T-helper 1 cell (primary cell): ENCODE measurements at places on chromosomes 7 and 10.

DNA sequence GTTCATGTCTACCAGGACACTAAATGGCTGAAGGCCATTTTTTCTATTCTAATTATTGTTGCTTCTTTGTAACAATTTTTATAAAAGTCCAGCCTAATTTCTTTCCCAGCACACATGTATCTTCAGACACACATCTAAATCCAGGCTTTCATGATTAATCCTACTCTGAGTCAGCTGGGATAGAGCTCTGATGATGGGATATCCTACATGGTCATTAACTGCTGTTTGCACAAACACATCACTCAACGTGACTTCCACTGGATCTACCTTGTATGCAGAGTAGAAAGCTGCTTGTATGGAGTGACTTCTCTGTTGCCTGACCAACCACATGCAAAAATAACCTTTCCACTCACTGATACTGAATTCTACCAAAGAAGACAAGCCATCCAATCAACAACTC lies 260.9 kb downstream of the AHR start:
- DNase-seq, result no peak

DNA sequence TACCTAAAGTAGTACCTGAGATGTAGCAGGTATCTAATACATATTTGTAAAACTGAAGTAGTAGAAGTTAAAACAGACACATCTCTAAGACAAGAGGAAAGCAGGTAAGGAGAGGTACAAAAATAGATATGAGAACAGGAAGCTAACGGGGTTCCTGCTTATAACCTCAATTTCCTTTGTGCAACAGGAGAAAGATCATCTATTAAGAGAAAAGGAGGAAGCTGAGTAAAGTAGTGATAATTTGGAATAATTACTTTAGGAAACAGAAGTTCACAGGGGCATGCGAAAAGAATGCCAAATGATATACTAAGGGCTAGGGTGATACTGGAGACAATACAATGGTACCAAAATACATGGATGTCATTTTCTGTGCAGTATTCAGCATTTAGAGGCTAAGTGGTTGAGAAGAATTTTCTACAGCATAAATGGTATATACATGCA lies 108.7 kb downstream of the NRBF2 start:
- DNase-seq, result no peak

DNA sequence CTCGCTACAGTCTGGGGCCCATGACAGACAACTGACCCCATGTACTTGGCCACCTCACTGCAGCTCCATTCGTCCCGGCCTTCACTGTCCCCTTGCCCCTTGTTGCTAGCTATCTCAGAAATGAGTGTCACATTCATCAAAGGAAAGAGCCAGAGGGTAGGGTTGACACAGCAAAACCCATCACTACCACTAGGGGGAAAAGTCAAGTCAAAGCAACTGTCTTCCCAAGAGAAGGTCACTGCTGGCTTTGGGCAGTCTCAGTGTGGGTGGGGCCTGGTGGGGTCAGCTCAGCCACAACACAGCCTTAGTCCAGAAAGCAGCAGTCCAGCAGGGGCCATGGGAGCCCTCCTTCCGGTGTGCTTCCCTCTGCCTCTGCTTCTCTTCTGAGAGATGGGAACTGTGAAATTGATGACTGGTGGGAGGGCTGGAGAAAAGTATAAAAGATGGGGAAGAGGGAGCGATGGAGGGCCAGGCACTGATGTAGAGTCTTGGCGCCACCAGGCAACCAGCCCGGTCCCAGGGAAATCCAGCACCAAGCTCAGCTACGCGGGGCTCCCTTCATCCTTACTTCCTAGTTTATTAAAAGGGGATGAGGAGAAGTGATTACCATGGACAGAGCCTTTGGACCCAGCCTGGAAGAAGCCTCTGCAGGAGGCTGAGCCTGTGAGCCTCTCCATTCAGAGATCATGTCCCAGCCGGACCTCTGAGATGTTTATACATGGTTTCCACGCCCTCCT lies 58.0 kb downstream of the PLXNA4 start:
- DNase-seq, result no peak

DNA sequence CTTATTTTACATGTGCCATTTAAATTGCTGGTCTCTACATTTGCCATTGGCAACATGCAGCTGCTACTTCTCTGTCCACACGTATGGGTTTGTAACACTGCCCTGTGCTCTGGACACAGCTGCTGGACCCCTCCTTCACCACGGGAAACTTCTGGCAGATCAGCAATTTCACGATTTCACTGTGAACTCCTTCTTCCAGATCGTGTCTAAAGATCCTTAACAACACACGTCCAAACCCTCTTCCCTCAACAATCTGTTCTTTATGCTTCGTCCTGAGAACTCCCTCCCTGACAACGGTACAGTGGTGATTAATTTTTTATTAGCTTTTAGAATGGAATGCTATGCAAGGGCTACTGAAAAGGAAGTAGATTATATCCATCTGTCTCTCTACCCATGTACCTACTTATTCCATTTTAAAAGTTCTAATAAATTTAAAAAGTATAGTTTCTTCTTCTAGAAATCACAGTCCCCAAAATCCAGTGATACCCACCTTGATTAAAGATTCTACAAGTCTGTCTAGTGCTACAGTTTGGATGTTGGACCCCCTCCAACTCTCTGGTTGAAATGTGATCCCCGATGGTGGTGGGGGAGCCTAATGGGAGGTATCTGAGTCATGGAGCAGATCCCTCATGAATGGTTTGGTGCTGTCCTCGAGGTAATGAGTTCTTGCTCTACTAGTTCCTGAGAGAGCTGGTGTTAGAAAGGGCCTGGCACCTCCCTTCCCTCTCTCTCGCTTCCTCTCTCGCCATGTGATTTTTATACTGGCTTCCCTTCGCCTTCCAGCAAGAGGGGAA lies 81.0 kb downstream of the KIAA1549 start:
- DNase-seq, result no peak

GRCh38 chr10:47207281-47207615 lies 92.7 kb upstream of the GDF10 start:
- DNase-seq, result no peak

GRCh38 chr7:39621784-39622411 lies 1.5 kb upstream of the RALA start:
- no peak for DNase-seq

DNA sequence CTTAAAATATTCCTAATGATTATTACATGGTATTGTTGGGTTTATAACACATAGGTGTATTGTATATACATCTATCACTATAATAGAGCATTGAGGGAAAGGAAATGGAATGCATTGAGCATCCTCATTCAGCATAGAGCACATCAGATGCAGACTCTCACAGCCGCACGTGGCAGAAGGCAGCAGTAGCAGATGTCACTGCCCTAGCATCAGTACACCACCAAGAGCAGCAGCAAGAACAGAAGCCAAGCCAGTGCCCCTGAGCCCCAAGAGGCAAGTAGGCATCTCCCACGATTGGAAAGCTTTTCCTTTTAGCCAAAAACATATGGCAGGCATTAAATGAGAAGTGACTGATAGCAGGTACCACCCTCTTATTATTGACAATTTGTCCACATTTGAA lies 510.0 kb downstream of the TNS3 start:
- no peak for DNase-seq
